ENCODE measurements at places on chromosomes 1 and 21. TPM values are rescaled to one million over a fixed set of nuclear protein-coding genes. Genes with fewer than 3 reads are reported as not detected.

RAP1GAP gene
- 0.89 TPM for total RNA-seq

TFF3 gene
- total RNA-seq: not detected

AIRE gene
- under 0.01 TPM for total RNA-seq

SRP9 gene
- total RNA-seq: 262 TPM

AMY1A gene
- not detected for total RNA-seq

SPAG17 gene
- 0.05 TPM for total RNA-seq

CHI3L2 gene
- 0.89 TPM for total RNA-seq

PAQR6 gene
- total RNA-seq: 0.59 TPM

NBPF4 gene
- not detected for total RNA-seq

GREM2 gene
- 0.59 TPM for total RNA-seq

HTR6 gene
- total RNA-seq: not detected

PLCH2 gene
- total RNA-seq: 0.09 TPM

VAV3 gene
- not detected for total RNA-seq

ASCL5 gene
- total RNA-seq: not detected

OR2T5 gene
- total RNA-seq: not detected

KCNK2 gene
- total RNA-seq: 5.3 TPM

NOS1AP gene
- total RNA-seq: 0.89 TPM

FAM110D gene
- total RNA-seq: not detected

PFKFB2 gene
- total RNA-seq: 6.7 TPM

KRTAP12-2 gene
- not detected for total RNA-seq

C1orf198 gene
- 41.4 TPM for total RNA-seq

CENPS gene
- 10.1 TPM for total RNA-seq

HAO2 gene
- not detected for total RNA-seq

TOMM20 gene
- 83.7 TPM for total RNA-seq

CELA3A gene
- not detected for total RNA-seq

DDX20 gene
- total RNA-seq: 12.5 TPM

SHISAL2A gene
- not detected for total RNA-seq

SPRR2G gene
- total RNA-seq: not detected

HCRTR1 gene
- total RNA-seq: 0.14 TPM

KLF17 gene
- 0.05 TPM for total RNA-seq

NTMT2 gene
- total RNA-seq: not detected

AK5 gene
- 10.6 TPM for total RNA-seq
